Dorsolateral prefrontal cortex (tissue), 122 donors: ENCODE measurements at places on chromosomes 3 and 15.

- DNase-seq = no peak
Observed at GRCh38 chr3:143332026-143332425, 212.5 kb downstream of the CHST2 start.

DNA sequence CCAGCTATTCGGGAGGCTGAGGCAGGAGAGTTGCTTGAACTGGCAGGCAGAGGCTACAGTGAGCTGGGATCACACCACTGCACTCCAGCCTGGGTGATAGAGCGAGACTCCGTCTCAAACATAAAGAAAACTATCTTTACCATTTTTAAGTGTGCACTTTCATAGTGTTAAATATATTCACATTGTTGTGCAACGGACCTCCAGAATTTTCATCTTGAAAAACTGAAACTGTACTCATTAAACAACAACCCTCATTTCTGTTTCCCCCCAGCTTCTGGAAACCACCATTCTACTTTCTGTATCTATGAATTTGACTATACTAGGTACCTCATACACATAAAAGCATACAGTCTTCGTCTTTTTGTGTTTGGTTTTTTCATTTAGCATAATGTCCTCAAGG lies 375.1 kb downstream of the SHQ1 start:
- no peak for DNase-seq

DNA sequence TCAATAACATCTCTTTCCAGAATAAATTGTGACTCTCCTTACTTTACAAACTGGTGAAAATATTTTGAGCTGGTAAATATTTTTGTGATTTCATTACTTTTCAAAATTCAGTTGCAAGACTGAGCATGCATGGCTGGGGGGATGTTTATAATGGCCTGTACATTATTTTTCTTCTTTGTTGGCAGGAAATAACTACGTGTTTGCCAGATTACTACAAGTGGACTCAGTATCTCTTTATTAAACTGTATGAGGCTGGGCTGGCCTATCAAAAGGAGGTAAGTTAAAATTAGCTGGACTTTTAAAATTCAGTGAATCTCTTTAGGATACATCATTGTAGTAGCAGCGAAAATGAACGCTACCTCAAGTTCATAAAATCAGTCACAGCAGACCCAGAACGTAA lies 58.3 kb downstream of the LARS2 start:
- DNase-seq = no peak

- DNase-seq = no peak
Observed at GRCh38 chr3:58495101-58495500, 3.2 kb downstream of the KCTD6 start.

GRCh38 chr3:11300970-11301369 lies 28.8 kb downstream of the ATG7 start:
- DNase-seq = no peak

- no peak for DNase-seq
Observed at GRCh38 chr3:144501467-144501866, 529.8 kb downstream of the DIPK2A start.

DNA sequence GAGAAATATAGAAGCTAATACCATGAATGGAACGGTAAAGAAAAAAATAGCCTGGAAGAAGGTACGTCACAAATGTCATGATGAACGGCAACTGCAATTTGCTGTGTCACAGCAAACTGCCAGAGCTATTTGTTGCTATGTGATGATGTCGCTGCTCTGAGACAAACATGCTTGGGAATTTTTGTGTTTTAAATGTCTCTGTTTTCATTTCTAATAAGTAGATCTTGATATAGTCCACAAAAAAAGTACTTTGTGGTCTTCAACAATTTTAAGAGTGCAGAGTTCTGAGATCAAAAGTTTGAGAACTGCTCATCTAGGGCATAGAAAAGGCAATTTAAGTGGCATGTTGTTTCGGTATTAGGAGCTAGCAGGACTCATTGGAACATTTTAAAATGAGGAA lies 4.3 kb upstream of the NR1D2 start:
- no peak for DNase-seq

- no peak for DNase-seq
Observed at GRCh38 chr3:188993181-188993580, 178.6 kb upstream of the TPRG1 start.

DNA sequence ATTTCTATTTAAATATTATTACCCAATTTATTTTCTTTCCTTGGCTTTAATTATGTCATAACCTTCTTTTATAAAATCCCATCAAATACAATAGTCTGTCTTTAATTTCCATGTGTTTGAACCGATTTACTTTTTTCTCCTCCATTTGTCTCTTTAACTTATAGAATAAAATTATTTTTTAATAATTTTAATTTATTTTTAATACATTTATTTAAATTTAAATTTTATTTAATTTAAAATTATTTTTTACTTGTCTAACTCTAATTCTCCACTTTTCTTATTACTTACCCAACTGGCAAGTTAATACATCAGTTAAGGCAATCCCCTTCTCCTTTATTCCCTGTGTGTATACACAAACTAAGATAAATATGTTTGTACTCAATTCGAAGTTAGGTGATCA lies 817.6 kb upstream of the NR2F2 start:
- no peak for DNase-seq

DNA sequence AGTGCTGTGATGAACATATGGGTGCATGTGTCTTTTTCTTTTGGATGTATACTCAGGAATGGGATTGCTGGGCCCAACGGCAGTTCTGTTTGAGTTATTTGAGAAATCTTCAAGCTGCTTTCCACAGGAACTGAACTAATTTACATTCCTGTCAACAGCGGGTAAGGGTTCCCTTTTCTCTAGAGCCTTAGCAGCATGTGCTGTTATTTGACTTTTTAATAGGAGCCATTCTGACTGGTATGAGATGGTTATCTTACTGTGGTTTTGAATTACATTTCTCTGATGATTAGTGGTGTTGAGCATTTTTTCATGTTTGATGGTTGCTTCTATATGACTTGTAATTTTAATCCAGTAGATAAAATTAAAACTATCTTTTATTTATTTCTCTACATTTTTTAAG lies 1168.6 kb upstream of the ALCAM start:
- no peak for DNase-seq

DNA sequence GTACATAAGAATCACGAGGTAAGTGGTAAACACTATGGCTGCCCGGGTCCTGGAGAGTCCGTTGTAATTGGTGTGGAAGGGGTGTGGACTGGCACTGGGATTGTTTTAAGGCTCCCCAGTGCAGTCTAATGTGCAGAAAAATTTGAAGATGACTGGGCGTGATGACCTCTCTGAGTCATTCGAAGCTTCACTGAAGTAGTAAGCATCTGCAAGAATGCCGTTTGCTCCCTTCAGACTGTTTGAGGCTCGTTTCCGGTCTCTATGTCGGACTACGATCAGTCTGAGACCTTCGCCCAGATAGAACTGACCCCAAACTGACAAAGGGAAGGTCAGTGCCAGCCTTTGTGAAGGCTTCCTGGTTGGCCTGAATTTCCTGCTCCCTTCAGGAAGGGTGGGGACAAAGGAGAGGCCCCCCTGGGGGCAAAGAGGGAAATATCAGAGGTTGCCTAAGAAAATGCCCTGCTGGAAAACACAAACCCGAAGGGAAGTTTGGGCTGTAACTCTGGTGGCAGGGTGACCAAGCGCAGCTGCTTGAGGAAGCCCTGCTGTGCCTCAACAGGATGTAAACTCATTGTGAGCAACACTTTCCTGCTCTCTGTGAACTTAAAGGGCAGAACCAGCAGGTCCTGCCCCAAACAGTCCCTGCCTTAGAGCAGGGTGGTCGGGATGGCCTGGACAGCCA lies 34.6 kb downstream of the BTD start:
- no peak for DNase-seq

GRCh38 chr15:51016615-51017014 lies 78.1 kb downstream of the TNFAIP8L3 start:
- no peak for DNase-seq

DNA sequence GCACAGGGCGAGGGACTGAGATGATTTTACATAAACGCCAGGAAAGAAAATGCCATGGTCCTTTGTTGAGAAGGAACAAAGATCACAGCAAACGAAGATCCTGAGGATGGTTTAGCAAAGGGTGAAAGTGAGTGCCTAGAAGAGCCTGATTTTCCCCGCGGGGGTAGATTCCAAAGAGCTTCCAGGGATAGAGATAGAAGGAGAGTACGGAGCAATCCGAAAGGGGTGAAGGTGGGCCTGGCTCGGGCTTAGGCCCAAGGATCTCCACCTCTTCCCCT lies 977 bp downstream of the CDC25A start:
- no peak for DNase-seq

GRCh38 chr3:149781211-149781610 lies 11.1 kb downstream of the ANKUB1 start:
- DNase-seq = no peak

GRCh38 chr3:138253609-138254008 lies 66.5 kb downstream of the ARMC8 start:
- no peak for DNase-seq

DNA sequence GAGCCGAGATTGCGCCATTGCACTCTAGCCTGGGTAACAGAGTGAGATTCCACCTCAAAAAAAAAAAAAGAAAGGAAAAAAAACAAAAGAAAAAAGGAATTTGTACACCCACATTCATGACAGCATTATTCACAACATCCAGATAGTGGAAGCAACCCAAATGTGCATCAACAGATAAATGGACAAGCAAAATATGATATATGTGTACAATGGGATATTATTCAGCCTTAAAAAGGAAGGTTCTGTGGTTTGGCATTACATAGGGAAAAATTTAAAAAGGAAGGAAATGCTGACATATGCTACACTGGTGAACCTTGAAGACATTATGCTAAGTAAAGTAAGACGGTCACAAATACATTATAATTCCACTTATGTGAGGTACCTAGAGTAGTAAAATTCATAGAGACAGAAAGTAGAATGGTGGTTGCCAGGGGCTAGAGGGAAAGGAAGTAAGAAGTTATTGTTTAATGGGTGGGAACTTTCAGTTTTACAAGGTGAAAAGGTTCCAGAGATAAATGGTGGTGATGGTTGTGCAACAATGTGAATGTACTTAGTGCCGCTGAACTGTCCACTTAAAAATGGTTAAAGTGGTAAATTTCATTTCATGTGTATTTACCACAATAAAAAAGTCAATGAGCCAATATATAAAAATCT lies 118.5 kb downstream of the MYLK start:
- DNase-seq = no peak

- DNase-seq = no peak
Observed at GRCh38 chr3:164851905-164852304, 226.4 kb downstream of the SI start.

GRCh38 chr3:56800130-56800831 lies 1.5 kb downstream of the ARHGEF3 start:
- no peak for DNase-seq

- DNase-seq = no peak
Observed at GRCh38 chr15:50911621-50912020, 3.1 kb downstream of the AP4E1 start.

DNA sequence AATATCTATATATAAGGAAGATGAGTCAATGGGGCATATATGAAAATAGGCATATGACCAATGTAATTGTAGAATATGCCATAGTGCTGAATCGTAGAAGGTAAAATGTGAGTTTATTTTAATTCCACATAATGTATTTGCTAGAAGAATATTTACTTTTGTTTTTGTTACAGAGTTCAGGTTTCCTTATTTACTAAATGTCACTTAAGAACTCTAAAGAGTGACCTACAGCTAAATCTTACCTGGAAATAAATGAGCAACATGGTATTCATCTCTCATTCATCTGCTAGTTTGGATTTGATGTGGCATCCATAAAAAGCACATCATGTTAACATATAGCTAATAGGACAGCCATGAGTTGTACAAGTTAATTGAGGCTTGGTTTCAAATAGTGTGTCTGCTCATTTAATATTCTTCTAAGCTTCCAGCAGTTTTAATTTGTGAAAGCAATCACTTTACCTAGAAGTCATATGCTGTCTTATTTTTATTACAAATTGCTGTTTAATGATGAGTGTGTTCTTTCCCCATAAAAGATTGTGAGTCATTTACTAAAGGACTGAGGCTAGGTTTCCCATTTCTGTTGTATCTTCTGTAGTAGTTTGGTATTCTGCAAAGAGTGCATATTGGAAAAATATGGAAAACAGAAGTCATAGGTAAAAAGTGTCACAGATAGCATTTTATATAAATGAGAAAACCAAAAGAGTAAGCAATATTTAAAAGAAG lies 222.1 kb upstream of the POU1F1 start:
- DNase-seq = no peak

GRCh38 chr3:31218082-31218481 lies 314.6 kb upstream of the STT3B start:
- no peak for DNase-seq

DNA sequence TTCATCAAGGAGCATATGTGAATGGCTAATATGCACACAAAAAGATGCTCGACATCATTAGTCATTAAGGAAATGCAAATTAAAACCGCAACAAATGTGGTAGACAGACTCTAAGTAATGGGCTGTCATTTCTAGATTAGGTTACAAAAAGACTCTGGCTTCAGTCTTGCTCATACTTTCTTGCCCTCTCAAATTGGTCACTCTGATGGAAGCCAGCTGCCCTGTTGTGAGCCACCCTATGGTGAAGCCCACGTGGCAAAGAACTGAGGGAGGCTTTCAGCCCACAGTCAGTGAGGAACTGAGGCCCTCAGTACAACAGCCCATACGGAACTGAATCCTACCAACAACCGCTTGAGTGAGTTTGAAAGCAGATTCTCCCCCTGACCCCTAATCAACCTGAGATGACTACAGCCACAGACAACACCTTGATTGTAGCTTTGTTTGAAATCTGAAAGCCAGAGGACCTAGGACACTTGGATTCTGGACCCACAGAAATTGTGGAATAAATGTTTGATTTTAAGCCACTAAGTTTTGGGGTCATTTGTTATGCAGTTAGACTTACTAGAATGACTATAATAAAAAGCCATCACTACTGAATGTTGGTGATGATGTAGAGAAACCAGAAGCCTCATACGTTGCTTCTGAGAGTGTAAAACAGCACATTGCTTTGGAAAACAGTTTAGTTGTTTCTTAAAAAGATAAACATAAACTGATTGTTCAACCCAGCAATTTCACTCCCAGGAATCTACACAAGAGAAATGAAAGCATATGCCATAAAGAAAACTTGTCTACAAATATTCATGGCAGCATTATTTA lies 45.7 kb downstream of the EHHADH start:
- no peak for DNase-seq

DNA sequence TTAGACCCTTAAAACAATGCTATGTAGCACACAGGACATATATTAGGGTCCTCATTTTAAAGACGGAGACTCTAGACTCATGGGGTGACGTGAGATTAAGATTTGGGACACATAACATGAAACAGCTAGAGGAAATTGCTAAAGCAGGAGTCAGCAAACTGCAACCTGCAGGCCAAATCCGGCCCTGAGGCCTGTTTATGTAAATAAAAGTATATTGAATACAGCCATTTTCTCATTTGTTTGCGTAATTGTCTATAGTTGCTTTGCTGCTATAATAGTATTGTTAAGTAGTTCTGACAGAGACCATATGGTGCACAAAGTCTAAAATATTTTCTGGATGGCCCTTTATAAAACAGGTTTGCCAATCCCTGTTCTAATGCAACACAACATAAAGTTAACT lies 115.5 kb downstream of the TMCO5A start:
- DNase-seq = no peak

GRCh38 chr3:52670621-52671521 lies 14.8 kb downstream of the PBRM1 start:
- DNase-seq = no peak
